ENCODE measurements at places on chromosomes 12 and 14.

DNA sequence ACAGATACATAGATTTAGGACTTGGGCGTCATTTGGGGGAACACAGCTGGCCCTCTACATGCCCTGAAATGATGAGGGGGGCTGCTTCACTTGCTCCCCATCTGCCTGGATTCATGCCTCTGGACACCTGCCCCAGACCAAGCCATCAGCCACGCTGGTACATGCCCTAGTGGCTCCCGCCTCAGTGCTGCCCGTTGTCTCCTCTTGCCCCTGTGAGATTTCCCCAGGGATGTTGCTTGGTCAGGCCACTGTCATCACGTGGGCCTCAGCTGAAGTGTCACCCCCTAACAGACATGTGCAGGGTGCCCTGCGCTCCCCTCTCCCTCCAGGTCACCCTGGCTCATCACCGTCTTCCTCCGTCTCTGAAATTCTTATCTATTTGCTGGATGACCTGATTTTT lies 157.5 kb downstream of the PIWIL1 start:
- DNase-seq: no peak

DNA sequence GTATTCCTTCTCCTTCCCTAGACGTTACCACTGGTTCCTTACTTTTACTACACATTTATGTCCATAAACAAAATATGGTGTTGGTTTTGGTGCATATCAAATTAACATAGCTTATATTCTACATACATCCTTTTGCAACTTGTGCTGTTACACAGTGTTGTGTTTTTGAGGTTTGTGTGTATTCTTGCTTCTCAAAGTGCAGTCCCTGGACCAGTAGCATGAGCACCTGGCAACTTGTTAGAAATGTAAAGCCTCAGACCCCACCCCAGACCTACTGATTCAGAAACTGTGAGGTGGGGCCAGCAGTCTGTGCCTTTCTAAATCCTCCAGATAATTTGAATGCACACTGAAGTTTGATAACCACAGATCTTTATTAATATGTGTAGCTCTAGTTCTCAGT lies 65.9 kb downstream of the RNFT2 start:
- DNase-seq: no peak

DNA sequence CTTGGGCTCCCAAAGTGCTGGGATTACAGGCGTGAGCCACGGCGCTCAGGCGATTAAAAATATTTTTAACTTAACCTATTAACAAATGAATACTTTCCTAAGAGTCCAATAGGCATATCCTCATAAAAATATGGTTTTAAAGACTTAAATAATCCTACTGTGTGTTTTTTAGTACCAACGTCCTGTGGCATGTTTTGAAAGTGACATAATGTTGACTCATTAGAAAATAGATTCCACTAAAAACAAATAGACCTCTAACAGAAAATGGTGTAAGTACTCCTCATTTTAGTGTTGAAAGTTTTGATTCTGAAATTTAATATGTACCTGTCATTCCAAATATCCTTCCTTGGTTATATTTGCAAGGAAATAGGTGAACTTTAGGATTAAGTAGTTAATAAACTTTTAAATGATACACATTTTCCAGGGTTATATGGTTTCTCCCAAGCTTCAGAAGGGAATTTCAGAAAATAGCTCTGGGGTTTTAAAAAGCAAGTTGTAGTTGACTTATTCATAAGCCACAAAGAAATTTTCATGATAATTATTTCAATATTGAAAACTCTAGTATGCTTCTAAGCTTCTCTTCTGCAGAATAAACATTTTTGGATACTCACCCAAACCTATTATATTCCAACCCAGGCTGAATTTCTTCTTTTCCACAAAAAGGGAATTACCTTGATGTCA lies 12.1 kb upstream of the LUM start:
- DNase-seq: no peak

- DNase-seq: no peak
Observed at GRCh38 chr12:28059220-28059619, 86.7 kb upstream of the PTHLH start.
